RPMI7951 (cell line): ENCODE measurements at places on chromosomes 16 and 17.
A peak's percentile ranks its signal among the peaks of the same experiment; 100 is the strongest.

DNA sequence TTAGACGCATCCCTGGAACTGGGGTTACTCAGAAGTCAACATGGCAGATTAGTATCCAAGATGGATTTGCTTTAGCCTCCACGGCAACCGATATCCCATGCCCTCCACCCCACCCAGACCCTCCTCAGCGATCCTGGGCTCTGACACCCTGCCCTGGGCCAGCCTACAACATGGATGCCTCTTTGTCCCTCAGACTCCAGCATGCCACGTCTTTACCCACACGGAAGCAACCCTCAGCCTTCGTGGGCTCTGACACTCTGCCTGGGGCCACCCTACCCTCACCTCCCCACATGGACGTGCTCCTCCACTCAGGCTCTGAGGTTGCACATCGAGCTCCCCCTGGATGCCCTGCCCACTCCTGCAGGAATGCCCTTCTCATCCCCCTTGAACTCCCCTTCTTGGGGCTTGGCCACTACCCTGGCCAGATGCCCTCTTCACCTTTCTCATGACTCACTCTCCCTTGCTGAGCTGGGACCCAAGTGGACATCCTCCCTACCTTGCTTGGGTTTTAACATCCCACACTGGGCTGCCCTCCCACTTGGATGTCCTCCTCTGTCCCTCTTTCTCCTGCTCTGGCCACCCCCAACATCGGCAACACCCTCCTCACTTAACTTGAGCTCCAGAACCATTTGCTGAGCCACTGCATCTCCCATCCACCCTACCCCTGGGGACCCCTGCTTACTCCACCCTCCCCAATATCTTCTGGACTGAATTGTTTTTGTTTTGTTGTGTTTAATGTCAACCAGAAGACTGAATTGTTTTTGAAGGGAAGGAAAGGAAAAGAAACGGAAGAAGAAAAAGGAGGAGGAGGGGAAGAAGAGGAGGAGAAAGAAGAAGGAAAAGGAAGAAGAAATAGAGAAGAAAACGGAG is 18.3 kb upstream of the TMEM92 start:
- peak; percentile 9 for DNase-seq

DNA sequence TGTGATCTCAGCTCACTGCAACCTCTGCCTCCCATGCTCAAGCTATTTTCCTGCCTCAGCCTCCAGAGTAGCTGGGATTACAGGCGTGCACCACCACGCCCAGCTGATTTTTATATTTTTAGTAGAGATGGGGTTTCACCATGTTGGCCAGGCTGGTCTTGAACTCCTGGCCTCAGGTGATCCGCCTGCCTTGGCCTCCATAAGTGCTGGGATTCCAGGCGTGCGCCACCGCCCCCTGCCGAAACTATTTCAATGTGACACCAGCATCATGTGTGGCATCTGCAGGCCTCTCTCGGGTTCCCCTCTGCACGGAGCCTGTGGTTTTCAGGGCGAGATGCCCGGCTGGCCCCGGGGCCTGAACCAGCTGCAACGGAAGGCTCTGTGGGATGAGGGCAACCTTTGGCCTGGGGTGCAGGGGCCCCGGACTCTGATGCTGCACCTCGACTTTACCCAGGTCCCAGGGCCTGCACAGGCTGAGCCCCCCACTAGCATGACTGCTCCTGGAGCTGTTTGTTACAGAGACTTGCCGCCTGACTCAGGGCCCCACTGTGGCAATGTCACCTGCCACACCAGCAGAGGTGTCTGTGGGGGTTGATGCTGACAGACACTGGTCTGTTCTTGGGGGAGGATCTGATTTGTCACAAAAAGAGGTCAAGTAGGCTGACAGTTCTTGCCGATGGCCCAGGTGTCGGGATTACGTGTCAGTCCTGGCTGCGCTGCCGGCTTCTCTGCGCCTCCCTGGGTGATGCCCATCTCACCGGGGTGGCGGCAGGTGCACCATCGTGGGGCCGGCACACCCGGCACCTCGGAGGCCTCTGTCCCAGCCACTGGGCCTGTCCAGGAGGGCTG is 8.6 kb upstream of the TEX19 start:
- peak; percentile 63 for DNase-seq

- peak; percentile 40 for DNase-seq
Observed at GRCh38 chr16:68146585-68146984, 61.4 kb downstream of the NFATC3 start.

GRCh38 chr16:28059841-28060575 is 3.5 kb downstream of the GSG1L start:
- DNase-seq, result no peak

GRCh38 chr17:50661795-50662391 is 27.2 kb downstream of the ABCC3 start:
- peak; percentile 96 for DNase-seq

DNA sequence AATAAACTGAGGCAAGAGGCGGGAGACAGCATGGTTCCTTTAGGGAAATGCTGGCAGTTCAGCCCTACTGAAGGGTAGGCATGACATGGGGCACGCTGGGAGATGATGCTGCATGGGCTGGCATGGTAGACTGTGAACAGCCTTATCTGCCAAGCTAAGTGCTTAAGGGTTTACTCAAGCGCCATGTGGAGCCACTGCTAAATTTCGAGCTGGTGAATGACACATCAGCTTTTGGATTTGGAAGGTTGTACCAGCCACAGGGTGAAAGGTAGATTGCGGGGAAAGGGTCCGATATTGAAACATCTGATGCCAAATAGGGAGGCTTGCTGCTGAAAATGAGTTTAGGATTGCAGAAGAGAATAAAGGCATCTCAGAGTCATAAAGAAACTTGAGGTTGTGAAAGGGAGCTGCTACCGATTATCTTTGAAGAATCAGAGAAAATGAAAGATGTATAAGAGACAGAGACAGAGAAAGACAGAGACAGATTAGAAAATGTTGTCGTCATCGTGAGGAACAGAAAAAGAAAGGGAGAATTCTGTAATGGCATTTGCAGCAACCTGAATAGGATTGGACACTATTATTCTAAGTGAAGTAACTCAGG is 16.3 kb downstream of the PIK3R5 start:
- no peak for DNase-seq

DNA sequence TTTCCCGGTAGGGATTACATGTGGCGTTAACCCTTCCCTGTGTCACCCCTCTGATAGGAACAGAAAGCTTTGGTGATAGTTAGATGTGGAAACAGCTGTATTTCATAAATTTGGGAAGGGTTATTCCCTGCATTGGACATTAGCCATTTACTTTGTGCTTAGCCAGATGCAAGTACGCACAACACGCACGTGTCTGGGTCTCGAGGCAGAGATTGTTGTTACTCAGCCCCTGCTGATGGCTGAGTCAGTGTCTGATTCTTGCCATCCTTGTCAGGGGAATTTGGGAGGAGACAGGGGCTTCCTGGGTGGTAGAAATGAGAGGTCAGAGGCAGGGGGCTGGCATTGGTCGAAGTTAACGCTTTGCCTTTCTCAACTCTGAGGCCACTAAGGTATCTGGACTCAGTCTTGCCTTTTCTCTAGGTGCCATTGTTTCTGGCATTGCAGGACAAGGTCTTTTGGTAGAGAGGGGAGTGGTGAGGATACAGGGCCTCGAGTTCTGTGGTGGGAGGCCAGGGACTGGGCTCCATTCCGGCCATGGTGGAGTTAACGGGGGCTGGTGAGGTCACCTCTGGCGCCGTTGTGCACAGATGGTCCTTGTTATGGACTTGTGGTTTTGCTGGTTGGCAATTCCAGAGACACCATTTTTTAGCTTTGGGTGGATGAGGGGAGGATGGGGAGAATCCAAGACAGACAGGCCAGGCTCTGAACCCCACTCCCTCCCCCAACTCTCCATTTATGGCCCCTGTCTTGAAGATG is 8.2 kb downstream of the MMP2 start:
- peak; percentile 96 for DNase-seq

- DNase-seq, result no peak
Observed at GRCh38 chr17:20920095-20920814, 122.6 kb downstream of the USP22 start.

GRCh38 chr17:29205047-29205446 is 24.8 kb upstream of the MYO18A start:
- no peak for DNase-seq

GRCh38 chr16:10465821-10466220 is 80.0 kb downstream of the ATF7IP2 start:
- DNase-seq, result no peak

- DNase-seq, result no peak
Observed at GRCh38 chr16:66300037-66300436, 66.5 kb upstream of the CDH5 start.

- DNase-seq, result no peak
Observed at GRCh38 chr17:34356194-34356593, at the start of gene CCL13. TSS of gene CCL13 (plus strand) at chr17:34356480. CDS start at chr17:34356527, 47 bp downstream.

DNA sequence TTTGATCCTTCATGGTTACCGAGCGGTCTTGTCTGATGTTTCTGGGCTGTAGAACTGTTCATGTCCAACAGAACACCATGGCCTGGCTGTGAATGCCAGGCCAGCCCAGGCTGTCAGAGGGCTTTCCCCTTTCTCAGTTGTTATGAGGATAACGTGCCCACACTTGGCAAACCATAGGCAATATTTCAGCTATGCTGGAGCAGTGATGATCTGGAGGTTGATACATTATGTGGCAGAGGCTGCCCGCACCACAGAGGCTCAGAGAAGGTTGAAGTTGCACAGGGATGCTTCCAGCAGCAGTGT is 92.9 kb downstream of the C16orf78 start:
- no peak for DNase-seq

DNA sequence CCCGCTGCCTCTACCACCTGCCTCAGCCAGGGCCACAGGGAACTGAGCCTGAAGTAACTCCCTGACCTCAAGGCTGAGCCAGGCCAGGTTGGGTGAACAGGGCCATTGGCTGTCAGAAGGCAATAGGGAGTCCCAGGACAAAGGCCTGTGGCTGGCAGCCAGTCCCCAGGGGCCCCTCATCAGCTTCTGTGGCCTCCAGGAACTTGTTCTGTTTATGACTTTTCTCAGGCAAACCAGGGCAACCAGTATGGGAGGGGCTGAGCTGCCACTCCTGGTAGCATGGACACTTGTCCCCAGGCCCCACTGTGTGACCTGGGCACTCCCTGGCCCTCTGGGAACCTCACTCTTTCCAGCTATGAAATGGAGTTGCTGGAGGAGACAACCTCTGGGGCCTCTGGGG is 40.1 kb downstream of the CPNE2 start:
- no peak for DNase-seq

DNA sequence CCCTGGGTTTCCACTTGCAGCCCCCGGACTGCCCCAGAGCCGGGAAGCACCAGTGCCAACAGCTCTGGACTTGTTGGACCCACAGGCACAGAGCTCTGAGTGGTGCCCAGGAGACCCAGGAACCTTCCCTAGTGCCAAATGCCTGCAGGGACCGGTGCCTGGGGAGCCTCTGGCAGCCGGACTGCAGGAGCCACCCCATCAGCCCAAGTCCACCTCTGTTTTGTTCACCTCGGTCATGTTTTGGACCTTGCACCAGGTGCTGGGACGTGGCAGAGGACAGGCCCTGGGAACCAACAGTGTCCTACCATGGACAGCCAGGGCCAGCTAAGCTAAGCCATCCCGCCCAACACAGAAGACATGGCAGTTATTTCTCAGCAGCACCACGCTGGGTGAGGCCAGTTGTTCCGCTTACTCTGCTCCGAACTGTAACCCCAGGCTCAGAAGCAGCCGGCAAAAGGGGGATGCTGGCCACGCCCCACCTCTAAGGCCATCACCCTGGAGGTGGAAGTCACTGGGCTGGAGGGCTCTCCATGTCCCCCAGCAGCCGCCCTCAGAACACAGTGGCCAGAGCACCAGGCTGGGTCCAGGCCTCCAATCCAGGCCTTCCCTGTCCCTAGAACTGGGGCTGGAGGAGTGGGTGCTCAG is 79.8 kb downstream of the AMFR start:
- no peak for DNase-seq

DNA sequence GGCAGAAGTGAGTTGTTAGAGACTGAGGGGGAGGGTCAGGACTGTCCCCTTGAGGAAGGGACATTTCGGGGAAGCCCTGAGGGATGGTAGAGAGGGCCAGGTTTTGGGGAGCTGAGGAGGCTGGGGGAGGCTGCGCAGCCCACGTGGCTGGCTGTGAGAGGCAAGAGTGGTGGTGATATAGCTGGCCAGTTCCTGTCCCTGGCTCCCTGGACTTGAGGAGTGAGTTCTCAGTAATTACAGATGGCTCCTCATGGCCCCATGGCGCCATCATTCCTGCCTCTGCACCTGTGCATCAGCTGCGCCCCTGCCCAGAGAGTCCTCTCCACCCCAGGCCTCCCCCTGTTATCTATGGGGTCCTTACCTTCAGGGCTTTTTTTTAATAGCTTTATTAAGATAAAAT is 30.3 kb downstream of the MPRIP start:
- no peak for DNase-seq

DNA sequence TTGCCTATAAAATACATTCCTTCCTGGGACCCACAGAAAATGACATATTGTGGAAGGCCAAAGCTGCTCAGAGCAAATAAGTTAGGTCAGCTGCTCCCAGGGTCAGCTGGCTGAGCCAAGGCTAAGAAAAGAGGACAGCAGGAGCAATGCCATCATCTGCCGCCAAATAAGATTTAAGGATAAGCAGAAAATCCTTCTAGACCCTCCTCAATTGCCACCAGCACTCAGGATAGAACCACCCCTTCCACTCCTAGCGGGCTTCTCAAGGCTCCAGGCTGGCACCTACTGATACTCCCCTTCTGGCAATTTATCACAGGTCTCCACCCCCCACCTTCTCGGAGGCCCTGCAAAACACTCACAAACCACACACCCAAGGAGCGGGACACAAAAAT is 22.9 kb downstream of the MBTPS1 start:
- DNase-seq, result no peak

DNA sequence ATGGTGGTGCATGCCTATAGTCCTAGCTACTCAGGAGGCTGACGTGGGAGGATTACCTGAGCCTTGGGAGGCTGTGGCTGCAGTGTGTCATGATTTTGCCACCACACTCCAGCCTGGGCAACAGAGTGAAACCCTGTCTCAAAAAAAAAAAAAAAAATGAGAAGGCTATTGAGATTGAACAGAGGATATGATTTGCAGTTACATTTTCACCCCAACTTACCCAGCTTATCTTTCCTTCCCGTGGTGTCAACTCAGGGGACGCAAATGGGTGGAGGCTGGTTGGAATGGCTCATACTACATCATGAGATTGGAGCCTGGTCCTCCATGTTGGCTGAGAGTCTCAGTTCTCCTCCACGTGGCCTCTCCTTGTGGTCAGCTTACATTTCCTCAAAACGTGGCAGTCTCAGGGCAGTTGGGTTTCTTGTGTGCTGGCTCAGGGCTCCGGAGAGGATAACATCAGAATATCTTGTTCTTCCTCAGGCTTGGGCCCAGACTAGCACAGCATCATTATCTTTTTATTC is 17.2 kb upstream of the NSMCE1 start:
- DNase-seq, result no peak

DNA sequence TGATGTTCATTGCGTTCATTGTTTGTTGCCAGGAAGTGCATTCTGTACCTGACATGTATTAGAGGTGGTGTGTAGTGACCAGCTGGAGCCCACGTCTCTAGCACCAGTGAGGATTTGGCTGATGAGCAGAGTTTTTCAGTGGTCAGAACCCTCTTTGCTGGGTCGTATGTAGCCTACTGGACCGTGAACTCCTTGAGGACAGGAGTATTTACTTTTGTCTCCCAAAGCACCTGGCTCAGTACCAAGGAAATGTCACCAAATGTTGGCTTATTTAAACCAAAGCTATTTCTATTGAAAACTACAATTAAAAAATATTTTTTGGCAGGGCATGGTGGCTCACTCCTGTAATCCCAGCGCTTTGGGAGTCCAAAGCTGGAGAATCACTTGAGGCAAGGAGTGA is 262.7 kb downstream of the SNX29 start:
- DNase-seq, result no peak

GRCh38 chr17:80604009-80604669 is 59.5 kb downstream of the RPTOR start:
- DNase-seq, result no peak

- no peak for DNase-seq
Observed at GRCh38 chr16:15790458-15790857, 66.4 kb downstream of the MYH11 start.

GRCh38 chr17:37841232-37841631 is 83.0 kb upstream of the TBC1D3K start:
- no peak for DNase-seq
